ENCODE measurements at places on chromosomes 3 and 15.

DNA sequence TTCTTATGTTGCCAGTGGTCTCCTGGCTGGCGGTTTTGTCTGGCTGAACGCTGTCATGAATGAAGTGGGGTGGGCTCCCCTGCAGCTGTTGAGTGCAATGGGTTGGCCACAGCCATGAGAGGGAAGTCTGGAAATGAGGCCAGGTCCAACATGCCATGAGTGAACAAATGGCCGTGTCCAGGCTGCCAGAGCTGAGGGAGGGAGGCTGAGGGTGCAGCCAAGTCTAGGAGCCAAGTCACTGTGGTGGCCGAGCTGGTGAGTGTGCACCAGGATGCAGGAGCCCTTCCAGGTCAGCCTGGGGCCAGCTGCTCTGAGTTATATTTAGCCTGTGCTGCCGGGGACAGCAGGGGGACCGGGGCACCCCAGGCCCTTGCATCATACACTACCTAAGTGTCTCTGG lies 24.7 kb upstream of the PRR23E start:
- no peak for DNase-seq

GRCh38 chr3:126025116-126025729 lies 56.2 kb downstream of the ROPN1B start:
- DNase-seq: no peak

- no peak for DNase-seq
These were observed 898.4 kb downstream of the PDCD6IP start for GRCh38 chr3:34696831-34697230.

GRCh38 chr3:102006812-102007485 lies 157.6 kb downstream of the NFKBIZ start:
- DNase-seq: no peak

DNA sequence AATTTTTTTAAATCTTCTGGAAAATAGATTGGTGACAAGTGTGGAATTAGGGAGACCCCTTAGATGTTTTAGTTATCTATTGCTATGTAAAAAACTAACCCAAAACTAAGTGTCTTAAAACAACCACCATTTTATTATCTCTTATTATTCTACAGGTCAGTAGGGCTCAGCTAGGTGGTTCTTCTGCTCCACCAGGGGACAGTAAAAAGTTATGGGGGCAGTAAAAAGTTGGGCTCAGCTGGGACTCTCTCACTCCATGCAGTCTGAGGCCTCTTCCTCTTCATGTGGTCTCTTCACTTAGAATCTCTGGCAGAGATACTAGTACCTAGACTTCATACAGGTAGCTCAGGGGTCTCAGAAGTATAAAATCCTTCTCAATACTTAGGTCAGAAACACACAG lies 18.0 kb upstream of the DIS3L start:
- no peak for DNase-seq
